Esophagus squamous epithelium (tissue), 5 donors: ENCODE measurements at places on chromosomes 4 and X. TPM values are rescaled to one million over a fixed set of nuclear protein-coding genes. Genes with fewer than 3 reads are reported as not detected.

DOCK11 gene
- 13.4 TPM for total RNA-seq

SRPK3 gene
- total RNA-seq, result 0.09 TPM

SULT1B1 gene
- 0.95 TPM for total RNA-seq

- H3K4me3 ChIP-seq, result no peak overlapping the region
- no peak for DNase-seq
- no peaks in the 10 kb centered on the region for H3K36me3 ChIP-seq
- H3K27ac ChIP-seq, result peak overlapping the region; percentile 34
Measured at GRCh38 chrX:45622538-45622937, 421.9 kb upstream of the DIPK2B start.

- H3K27me3 ChIP-seq, result no peaks in the 10 kb centered on the region
- DNase-seq, result no peak
- H3K36me3 ChIP-seq, result no peaks in the 10 kb centered on the region
- H3K27ac ChIP-seq, result no peak overlapping the region
Measured at GRCh38 chr4:123813901-123814300, 417.3 kb downstream of the SPRY1 start.

GRCh38 chrX:95622200-95622599, 1062.4 kb upstream of the DIAPH2 start:
- no peaks in the 10 kb centered on the region for H3K27me3 ChIP-seq
- no peak overlapping the region for H3K27ac ChIP-seq
- H3K36me3 ChIP-seq, result no peaks in the 10 kb centered on the region
